ENCODE measurements at places on chromosomes 2 and 18. TPM values are rescaled to one million over a fixed set of nuclear protein-coding genes. Genes with fewer than 3 reads are reported as not detected.

DNA sequence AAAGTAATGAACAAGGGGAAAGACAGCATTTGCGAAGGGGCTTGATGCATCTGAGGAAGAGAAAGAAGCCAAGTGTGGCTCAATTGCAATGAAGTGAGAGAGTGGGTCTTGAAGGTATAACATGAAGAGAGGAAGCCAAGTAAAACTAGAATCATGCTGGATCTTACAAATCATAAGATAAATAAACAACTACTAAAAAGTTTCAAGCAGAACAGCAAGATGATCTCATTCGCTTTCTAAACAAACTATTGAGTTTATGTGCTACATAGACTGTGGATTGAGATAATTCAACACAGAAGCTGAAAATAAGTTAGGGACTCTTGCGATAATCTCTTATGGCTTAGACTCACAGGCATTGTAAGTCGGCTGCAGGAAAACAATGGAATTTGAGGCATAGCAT lies 1310.5 kb upstream of the NRXN1 start:
- H3K27ac ChIP-seq = no peak overlapping the region
- no peak for DNase-seq
- H3K36me3 ChIP-seq = no peaks in the 10 kb centered on the region
- no peak overlapping the region for H3K4me3 ChIP-seq
- no peaks in the 10 kb centered on the region for H3K4me1 ChIP-seq

- no peak overlapping the region for H3K4me3 ChIP-seq
- no peak for DNase-seq
- H3K4me1 ChIP-seq = no peaks in the 10 kb centered on the region
- H3K27me3 ChIP-seq = no peaks in the 10 kb centered on the region
Measured at GRCh38 chr2:141021109-141021508, 1109.7 kb downstream of the LRP1B start.

Gene ATP6V1B1
- not detected for total RNA-seq

GRCh38 chr2:109517118-109517889 lies 96.5 kb downstream of the SEPTIN10 start:
- H3K4me3 ChIP-seq = no peak overlapping the region
- no peaks in the 10 kb centered on the region for H3K36me3 ChIP-seq
- no peak overlapping the region for H3K27ac ChIP-seq
- H3K4me1 ChIP-seq = no peaks in the 10 kb centered on the region
- DNase-seq = no peak

DNA sequence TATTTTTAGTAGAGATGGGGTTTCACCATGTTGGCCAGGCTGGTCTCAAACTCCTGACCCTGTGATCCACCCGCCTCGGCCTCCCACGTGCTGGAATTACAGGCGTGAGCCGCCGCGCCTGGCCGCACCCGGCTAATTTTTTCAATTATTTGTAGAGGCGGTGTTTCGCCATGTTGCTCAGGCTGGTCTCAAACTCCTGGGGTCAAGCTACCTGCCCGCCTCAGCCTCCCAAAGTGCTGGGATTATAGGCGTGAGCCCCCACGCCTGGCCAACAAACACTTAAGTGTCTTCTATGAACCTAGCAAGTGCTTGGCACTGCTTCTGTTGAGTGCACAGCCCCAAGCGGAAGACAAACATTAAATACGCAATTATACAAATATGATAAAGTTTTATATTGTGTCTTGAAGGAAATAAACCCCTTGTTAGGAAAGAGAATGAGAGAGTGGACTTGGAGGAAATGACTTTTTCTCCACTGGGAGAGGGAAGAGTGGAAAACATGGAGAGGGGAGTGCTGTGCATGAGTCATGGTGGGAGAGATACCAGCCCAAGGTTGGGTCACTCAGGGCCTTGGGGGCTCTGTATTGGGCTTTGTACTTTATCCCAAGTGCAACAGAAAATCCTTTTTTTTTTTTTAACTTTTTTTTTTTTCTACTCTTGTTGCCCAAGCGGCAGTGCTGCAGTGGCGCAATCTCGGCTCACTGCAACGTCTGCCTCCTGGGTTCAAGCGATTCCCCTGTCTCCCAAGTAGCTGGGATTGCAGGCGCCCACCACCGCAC lies 41.4 kb upstream of the ACTR2 start:
- H3K27ac ChIP-seq = no peak overlapping the region
- DNase-seq = no peak
- H3K27me3 ChIP-seq = peaks cover 4% of the 10 kb centered on the region
- H3K36me3 ChIP-seq = no peaks in the 10 kb centered on the region
- peaks cover 4% of the 10 kb centered on the region for H3K4me1 ChIP-seq
- no peak overlapping the region for H3K4me3 ChIP-seq

- H3K27me3 ChIP-seq = no peaks in the 10 kb centered on the region
- DNase-seq = no peak
- no peaks in the 10 kb centered on the region for H3K36me3 ChIP-seq
- H3K4me3 ChIP-seq = no peak overlapping the region
- no peaks in the 10 kb centered on the region for H3K4me1 ChIP-seq
Measured at GRCh38 chr2:194616334-194616733, 1040.7 kb upstream of the SLC39A10 start.

Gene UXS1
- total RNA-seq = 43.4 TPM

GRCh38 chr18:45656194-45656770 lies 41.0 kb downstream of the SLC14A2 start:
- H3K4me3 ChIP-seq = no peak overlapping the region
- no peaks in the 10 kb centered on the region for H3K27me3 ChIP-seq
- no peak overlapping the region for H3K27ac ChIP-seq
- no peak for DNase-seq

- H3K4me1 ChIP-seq = no peaks in the 10 kb centered on the region
- no peak overlapping the region for H3K27ac ChIP-seq
- DNase-seq = no peak
- H3K4me3 ChIP-seq = no peak overlapping the region
- no peaks in the 10 kb centered on the region for H3K27me3 ChIP-seq
Measured at GRCh38 chr2:239903210-239903609, 121.9 kb downstream of the NDUFA10 start.

GRCh38 chr2:241149925-241150659 lies at the start of gene PPP1R7:
PPP1R7 (plus strand) TSS chr2:241150467; CDS start chr2:241150496, 29 bp downstream.
- peaks cover 8% of the 10 kb centered on the region for H3K36me3 ChIP-seq
- no peaks in the 10 kb centered on the region for H3K27me3 ChIP-seq
- peaks cover 48% of the 10 kb centered on the region for H3K4me1 ChIP-seq
- DNase-seq = peak; percentile 94
- peak within 1 kb of the TSS; percentile 95 for H3K4me3 ChIP-seq
